T-helper 2 cell (primary cell): ENCODE measurements at places on chromosomes 3 and 15.

- DNase-seq: no peak
Observed at GRCh38 chr15:75449585-75450306, 1.7 kb downstream of the SIN3A start.

DNA sequence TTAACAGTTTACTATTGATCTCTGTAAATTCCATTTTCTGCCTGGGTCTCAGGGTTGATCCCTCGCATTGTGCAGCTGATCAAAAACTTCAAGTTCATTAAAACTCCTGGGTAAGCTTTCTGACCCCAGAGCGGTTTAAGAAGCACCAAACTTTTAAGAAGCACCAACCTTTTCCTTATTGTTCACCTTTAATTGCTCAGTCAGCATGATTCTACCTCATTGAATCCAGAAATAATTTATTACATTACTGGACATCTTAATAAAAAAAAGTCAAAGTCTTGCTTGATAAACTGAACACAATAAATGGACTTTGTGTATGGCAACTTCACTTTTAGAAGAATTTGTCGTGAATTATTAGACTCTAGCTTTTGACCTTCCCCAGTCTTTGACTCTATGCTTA, 46.9 kb downstream of the HDGFL3 start:
- no peak for DNase-seq

GRCh38 chr3:112646623-112647022, 5.7 kb upstream of the CCDC80 start:
- DNase-seq: no peak

- no peak for DNase-seq
Observed at GRCh38 chr3:78737988-78738387, 1029.8 kb downstream of the ROBO1 start.

GRCh38 chr3:58386626-58387365, 46.8 kb downstream of the PDHB start:
- no peak for DNase-seq

GRCh38 chr3:63961891-63962290, 49.7 kb upstream of the SCAANT1 start:
- DNase-seq: no peak

DNA sequence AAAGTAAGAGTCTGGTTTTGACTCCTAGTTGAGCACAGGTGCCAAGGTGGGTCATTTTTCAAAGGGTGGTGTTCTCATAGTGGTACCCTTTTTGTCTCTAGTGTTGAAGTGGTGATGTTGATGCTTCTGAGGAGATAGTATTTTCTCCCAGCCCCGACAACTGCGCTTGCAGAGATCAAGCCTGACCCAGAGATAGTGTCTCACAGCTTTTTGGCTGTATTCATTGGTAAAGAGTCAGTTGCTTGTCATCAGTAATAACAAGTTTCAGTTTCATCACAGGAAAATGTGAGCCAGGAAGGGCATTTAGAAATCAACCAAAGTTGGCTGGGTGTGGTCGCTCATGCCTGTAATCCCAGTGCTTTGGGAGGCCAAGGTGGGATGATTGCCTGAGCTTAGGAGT, 139.3 kb downstream of the NFKBIZ start:
- peak; percentile 85 for DNase-seq

- no peak for DNase-seq
Observed at GRCh38 chr3:191425322-191425734, 35.6 kb upstream of the PYDC2 start.

DNA sequence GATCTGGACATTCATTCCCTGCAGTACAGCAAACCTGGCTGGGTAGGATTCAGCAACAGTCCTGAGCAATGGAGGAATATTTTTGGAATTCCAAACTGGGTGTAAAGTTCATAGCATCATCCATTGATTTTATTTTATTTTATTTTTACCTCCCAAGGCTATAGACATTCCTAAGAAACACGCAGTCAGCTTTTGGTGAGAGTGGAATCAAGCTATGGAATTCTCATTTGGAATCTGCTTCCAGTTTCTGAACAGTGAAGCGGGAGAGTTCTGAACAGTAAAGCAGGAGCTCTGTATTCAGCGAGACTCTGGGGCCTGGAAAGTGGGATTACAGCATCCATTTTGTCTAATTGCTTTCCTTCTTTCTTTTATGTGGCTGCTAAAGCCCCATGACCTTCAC, 1.4 kb upstream of the PDZRN3 start:
- DNase-seq: no peak

DNA sequence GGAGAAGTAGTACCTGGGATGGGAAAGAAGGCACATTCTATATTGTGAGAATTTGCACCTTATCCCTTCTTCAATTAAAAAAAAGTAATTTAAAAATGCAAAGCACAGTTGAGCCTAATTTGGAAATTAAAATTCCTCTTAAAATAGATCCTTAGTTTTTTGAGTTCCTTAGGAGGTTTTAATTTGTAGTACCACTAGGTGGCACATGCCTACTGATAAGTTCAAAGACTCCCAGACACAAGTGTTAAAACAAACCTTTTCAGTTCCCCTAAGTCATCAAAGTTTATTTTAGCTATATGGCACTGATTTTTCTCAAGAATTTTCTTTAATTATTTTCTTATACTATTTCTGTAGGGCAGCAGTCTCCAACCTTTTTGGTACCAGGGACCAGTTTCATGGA, 127.6 kb upstream of the AZI2 start:
- DNase-seq: peak; percentile 23

DNA sequence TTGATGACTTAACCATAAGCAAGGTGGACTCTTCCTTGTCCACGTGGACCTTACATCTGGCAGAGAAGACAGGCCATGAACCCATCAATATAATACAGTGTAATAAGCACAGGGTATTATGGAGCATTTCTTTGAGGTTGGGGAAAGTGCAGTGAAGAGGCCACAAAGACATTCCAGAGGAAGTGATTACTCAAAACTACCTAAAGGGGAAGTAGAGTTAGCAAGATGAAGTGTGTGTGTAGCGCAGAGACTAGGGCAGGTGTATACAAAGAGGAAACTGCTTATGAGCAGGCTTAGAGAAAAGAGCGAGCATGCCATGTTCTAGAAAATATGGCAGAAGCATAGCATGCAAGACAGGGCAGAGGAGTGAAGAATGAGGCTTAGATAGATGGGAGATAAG, 17.9 kb downstream of the CP start:
- DNase-seq: no peak

DNA sequence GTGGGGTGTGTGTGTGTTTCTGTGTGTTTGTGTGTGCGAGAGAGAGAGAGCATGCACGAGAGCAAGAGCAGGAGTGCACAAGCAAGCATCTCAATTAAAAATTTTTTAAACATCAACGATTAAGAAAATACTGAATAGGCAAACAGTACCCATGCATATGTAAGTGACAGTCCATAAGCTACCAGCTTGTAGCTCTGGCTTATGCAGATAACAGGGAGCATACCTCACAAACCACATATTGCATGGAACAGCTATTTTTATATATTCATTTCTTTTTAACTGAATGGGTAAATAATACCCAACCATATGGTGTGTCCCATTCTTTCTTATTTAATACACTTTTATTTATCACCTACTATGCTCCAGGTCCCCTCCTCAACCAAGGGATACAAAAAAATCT, 234.5 kb downstream of the KBTBD8 start:
- no peak for DNase-seq

- DNase-seq: no peak
Observed at GRCh38 chr15:84856731-84857417, 27.6 kb upstream of the SLC28A1 start.

- no peak for DNase-seq
Observed at GRCh38 chr15:80020731-80021130, 38.7 kb upstream of the ZFAND6 start.

GRCh38 chr3:124014366-124014942, 22.5 kb upstream of the ROPN1 start:
- no peak for DNase-seq

GRCh38 chr15:73081321-73081958, 29.2 kb downstream of the NEO1 start:
- peak; percentile 43 for DNase-seq

DNA sequence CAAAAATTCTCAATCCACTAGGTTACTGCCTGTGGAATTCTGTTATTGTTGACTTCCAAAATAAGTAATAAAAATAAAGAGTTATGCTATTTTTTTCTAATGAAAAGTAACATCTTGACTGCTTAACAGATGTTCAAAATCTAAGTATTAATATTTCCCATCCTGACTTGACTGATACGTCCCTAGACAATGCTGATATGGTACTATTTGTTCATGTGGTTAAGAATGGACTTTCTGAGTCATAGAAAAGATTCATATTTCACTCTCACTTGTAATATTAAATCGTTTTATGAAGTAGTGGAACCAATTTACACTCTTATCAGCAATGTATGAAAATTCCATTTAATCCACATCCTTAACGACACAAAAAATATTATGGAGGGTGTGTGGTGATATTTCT, 104.8 kb upstream of the PLSCR5 start:
- no peak for DNase-seq

DNA sequence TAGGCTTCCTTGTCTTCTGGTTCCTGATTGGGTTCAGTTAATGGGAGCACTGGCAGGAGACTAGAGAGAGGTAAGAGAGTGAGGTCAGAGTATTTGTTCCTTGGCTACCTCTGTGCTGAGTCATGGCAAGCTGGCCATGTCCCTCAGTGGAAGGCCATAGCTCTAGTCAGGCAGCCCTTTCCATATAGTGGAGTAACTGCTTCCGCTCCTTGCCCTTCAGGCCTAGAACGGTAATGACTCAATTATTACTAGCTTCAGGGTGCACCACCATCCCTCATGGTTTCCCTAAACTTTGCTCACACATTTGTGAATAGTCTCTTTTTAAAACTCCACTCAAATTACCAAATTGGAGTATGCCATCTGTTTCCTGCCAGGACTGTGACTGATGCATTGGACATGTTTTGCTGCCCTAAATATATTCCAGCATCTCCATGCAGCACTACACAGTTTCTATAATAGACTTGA, 10.5 kb upstream of the ANO10 start:
- DNase-seq: no peak

DNA sequence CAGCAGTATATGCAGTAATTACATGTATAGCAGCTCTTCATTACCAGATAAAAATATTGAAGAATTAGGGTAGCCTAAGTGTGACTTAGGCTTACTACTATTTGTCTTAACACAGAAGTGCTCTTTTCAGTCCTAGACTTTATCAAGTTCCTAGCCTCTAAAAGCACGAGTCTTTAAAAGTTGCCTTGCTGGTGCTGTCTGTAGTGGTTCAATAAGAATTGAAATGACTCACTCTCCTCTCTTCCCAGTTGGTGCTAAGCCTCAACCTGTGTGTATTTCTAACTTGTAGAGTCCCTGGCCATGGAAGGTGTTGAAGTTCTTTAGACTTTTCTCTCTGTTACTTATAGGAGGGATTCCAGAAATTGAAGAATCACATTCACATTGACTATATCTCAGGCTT, 395.4 kb upstream of the THRB start:
- DNase-seq: no peak

DNA sequence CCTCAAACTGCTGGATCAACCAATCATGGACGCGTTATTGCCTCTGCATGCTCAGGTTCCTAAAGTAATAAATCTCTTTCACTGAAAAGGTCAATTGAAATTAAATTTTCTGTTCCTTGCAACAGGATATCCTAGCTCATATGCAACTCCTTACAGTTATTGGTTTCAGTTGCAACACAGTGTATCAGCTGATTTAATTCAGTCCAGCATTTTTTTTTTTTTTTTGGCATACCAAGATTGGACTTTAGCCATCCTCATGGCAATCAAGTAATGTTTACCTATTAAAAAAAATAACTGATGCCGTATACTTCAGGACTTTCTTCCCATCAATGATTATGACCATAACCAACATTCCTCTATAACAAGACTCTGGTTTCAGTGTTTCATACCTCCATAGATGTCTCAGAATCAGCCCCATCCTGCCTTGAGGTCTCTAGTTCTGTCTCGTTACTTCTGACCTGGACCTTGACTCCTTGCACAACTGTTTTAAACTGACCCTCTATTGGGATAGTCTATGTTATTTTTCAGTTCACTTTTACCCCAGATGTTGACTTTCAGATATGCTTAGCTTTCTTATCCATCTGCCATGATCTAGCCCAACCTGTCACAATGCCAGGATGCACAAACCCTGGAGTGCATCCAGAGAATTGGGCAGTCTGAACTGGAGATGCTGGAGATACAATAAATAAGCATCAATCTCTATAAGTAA, 265.0 kb upstream of the GADL1 start:
- DNase-seq: no peak

GRCh38 chr15:71651750-71652186, 158.6 kb upstream of the NR2E3 start:
- no peak for DNase-seq

- DNase-seq: no peak
Observed at GRCh38 chr3:104908761-104909160, 457.9 kb upstream of the ALCAM start.

DNA sequence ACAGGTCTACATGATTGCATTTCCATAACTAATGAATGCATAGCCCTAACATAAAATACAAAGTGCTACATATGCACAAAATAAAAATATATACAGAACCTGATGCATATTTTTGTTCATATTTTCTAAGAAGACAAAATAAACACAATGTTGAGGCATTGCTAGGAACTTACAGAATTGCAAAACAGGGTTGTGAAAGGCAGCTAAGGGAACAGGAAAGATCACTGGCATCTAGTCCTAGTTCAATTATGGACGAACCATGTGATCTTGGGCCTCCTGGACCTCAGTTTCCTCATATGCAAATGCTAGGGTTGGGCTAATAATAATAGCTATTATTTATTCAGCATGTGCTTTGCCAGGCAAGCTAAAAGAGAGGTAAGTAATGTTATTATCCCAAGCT, 15.5 kb upstream of the NCEH1 start:
- DNase-seq: no peak

DNA sequence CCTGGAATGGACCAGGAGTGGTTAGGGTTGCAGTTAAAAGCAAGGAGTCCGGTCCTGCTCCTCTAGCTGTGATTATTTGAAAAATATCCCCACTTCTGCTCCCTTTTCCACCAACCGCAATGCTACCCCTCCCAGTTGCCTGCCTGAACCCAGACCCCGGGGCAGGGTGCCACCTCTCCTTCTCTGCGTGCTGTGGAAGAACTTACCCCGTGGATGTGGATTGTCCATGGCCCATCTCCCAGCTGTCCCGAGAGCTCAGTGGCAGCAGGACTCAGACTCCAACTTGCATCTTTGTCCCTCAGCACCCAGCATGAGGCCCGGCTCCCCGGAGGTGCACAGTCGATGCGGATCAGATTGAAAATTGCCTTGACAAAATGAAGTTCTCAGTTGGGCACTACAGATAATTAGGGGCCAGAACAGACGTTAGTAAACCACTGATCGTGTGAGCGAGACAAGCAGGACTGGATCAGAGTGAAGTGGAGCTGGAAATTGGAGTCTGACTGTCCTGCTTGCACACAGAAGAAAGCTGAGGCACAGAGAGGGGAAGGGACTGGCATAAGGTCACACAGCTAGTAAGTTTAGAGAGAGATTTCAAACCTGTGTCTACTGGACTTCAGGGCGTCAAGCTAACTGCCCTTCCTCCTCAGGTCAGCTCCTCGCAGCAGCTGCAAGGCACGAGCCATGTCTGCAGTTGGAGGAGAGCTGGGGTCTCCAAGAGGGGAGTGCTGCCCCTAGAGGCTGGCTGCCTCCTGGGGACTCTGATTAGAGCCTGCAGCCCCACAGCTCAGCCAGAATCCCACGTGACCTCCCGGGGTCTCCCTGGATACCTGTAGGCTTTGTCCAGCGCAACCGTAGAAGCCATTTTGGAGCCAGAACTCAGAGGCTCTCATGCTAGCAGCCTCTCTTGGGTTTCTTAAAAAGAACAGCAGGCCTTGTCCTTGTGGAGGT, 14.7 kb downstream of the SLC6A1 start:
- no peak for DNase-seq

- DNase-seq: no peak
Observed at GRCh38 chr3:5520237-5520636, 332.7 kb downstream of the EDEM1 start.
